ENCODE measurements at places on chromosomes 5 and 9.
A peak's percentile ranks its signal among the peaks of the same experiment; 100 is the strongest.

- H3K27ac ChIP-seq: peak overlapping the region; percentile 77
- H3K4me3 ChIP-seq: peak overlapping the region; percentile 9
- no peak for DNase-seq
- no peaks in the 10 kb centered on the region for H3K27me3 ChIP-seq
Measured at GRCh38 chr9:127809540-127810377, 7.1 kb downstream of the FPGS start.

GRCh38 chr5:364497-364896 lies 43.0 kb downstream of the AHRR start:
- no peak overlapping the region for H3K27ac ChIP-seq
- no peak for DNase-seq
- H3K36me3 ChIP-seq: no peaks in the 10 kb centered on the region
- no peak overlapping the region for H3K4me3 ChIP-seq

DNA sequence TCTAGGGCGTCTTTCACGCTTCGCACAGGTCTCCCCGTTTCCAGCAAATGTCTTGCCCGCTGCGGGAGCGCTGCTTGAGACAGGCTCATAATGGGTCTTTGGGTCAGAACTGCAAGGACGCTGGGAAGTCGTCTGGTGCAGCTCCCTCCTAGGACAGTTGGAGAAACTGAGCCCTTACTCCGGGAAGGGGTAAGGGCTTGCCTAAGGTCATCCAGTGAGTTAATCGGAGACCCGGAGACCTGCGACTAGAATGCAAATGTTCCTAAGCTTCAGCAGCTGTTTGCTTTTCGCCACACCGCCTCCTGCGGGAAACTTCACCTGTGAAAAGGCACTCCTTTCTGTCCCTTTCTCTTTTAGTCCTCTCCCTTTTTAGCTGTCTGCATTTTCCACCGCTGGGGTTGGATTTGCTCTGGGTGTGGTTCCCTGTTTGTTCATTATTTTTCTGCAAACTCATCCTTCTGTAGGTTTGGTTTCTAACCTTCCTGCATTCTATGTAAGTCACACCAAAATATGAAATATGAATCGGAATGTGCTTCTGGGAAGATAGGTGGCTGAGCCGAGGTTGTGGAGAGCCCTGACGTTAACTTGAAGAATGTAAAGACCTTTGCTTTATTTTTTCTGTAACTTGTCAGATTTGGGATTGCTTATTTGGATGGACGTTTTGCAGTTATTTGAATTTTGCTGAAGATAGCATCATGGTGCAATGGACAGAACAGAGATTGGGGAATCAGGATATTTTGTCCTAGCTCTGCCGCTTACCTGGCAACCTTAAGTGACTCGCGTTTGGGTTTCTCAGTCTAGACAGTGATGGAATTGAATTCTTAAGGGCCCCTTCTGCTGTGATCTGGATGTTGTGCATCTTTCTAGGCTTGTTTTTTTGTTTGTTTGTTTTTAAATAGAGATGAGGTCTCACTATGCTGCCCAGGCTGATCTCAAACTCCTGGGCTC lies 909 bp downstream of the SLC36A1 start:
- H3K4me1 ChIP-seq: peaks cover 10% of the 10 kb centered on the region
- peak overlapping the region; percentile 79 for H3K4me3 ChIP-seq
- H3K27ac ChIP-seq: peak overlapping the region; percentile 69

DNA sequence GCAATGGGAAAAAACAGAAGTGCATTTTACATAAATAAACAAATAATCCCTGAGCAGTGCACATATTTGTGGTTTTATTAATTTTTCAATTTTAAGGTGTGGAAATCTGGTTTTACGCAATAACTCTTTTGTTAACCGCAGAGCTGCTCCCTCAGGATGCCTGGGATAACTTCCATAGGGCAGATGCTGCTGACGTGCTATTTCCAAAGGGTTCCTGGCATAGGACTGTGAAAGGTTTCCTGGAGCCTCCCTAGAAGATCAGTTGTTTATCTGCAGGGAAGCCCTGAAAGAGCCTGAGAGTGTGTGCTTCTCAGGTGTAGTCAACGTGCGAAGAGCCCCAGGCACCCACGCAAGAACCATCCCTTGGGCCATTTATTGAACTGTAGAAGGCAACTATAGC lies 443.5 kb downstream of the PLK2 start:
- no peak overlapping the region for H3K4me3 ChIP-seq
- H3K36me3 ChIP-seq: no peaks in the 10 kb centered on the region
- no peak overlapping the region for H3K27ac ChIP-seq
- no peak for DNase-seq

- H3K27ac ChIP-seq: no peak overlapping the region
- peaks cover 4% of the 10 kb centered on the region for H3K27me3 ChIP-seq
- no peak overlapping the region for H3K4me3 ChIP-seq
- H3K4me1 ChIP-seq: peaks cover 8% of the 10 kb centered on the region
- H3K36me3 ChIP-seq: no peaks in the 10 kb centered on the region
- no peak for DNase-seq
Measured at GRCh38 chr5:1643651-1644392, 120.1 kb upstream of the LPCAT1 start.

GRCh38 chr5:159489779-159490178 lies 159.5 kb upstream of the IL12B start:
- H3K27ac ChIP-seq: no peak overlapping the region
- no peak for DNase-seq
- H3K36me3 ChIP-seq: no peaks in the 10 kb centered on the region
- H3K27me3 ChIP-seq: no peaks in the 10 kb centered on the region
- no peaks in the 10 kb centered on the region for H3K4me1 ChIP-seq

- H3K4me1 ChIP-seq: no peaks in the 10 kb centered on the region
- DNase-seq: no peak
- H3K27ac ChIP-seq: no peak overlapping the region
- no peaks in the 10 kb centered on the region for H3K27me3 ChIP-seq
- H3K4me3 ChIP-seq: no peak overlapping the region
- no peaks in the 10 kb centered on the region for H3K36me3 ChIP-seq
Measured at GRCh38 chr5:42875211-42875610, 63.5 kb upstream of the SELENOP start.

- H3K27ac ChIP-seq: peak overlapping the region; percentile 12
- no peaks in the 10 kb centered on the region for H3K36me3 ChIP-seq
- H3K4me3 ChIP-seq: no peak overlapping the region
- no peaks in the 10 kb centered on the region for H3K27me3 ChIP-seq
- no peak for DNase-seq
Measured at GRCh38 chr5:112685386-112685785, 52.3 kb upstream of the APC start.

GRCh38 chr5:110043025-110043424 lies 353.3 kb downstream of the MAN2A1 start:
- H3K36me3 ChIP-seq: no peaks in the 10 kb centered on the region
- no peak overlapping the region for H3K27ac ChIP-seq
- DNase-seq: no peak
- no peak overlapping the region for H3K4me3 ChIP-seq
- H3K4me1 ChIP-seq: no peaks in the 10 kb centered on the region

DNA sequence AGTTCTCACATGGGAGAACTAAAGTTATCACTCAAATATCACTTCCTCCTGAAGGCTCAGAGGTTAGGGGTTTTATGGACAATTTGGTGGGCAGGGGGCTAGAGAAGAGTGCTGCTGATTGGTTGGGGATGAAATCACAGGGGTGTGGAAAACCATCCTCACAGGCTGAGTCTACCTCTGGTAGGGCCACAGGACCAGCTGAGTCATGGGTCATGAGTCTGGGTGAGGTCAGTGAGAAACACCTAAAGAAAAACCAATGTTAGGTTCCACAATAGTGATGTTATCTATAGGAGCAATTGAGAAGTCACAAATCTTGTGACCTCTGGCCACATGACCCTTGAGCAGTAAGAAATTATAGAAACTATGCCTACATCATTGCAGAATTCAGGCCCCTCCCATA lies 203.3 kb upstream of the TARS1 start:
- no peak overlapping the region for H3K4me3 ChIP-seq
- no peaks in the 10 kb centered on the region for H3K36me3 ChIP-seq
- no peaks in the 10 kb centered on the region for H3K27me3 ChIP-seq
- H3K4me1 ChIP-seq: no peaks in the 10 kb centered on the region
- H3K27ac ChIP-seq: no peak overlapping the region
- no peak for DNase-seq

- H3K27ac ChIP-seq: no peak overlapping the region
- no peak overlapping the region for H3K4me3 ChIP-seq
- H3K36me3 ChIP-seq: no peaks in the 10 kb centered on the region
- DNase-seq: no peak
- no peaks in the 10 kb centered on the region for H3K27me3 ChIP-seq
Measured at GRCh38 chr9:110707419-110707818, 38.8 kb downstream of the MUSK start.

- H3K36me3 ChIP-seq: no peaks in the 10 kb centered on the region
- no peak overlapping the region for H3K27ac ChIP-seq
- no peak overlapping the region for H3K4me3 ChIP-seq
- no peak for DNase-seq
Measured at GRCh38 chr5:127867022-127867783, 164.0 kb downstream of the CCDC192 start.

- H3K4me3 ChIP-seq: no peak overlapping the region
- H3K27me3 ChIP-seq: no peaks in the 10 kb centered on the region
- H3K27ac ChIP-seq: no peak overlapping the region
- no peaks in the 10 kb centered on the region for H3K36me3 ChIP-seq
- H3K4me1 ChIP-seq: no peaks in the 10 kb centered on the region
Measured at GRCh38 chr5:163033656-163034055, 403.7 kb upstream of the CCNG1 start.

DNA sequence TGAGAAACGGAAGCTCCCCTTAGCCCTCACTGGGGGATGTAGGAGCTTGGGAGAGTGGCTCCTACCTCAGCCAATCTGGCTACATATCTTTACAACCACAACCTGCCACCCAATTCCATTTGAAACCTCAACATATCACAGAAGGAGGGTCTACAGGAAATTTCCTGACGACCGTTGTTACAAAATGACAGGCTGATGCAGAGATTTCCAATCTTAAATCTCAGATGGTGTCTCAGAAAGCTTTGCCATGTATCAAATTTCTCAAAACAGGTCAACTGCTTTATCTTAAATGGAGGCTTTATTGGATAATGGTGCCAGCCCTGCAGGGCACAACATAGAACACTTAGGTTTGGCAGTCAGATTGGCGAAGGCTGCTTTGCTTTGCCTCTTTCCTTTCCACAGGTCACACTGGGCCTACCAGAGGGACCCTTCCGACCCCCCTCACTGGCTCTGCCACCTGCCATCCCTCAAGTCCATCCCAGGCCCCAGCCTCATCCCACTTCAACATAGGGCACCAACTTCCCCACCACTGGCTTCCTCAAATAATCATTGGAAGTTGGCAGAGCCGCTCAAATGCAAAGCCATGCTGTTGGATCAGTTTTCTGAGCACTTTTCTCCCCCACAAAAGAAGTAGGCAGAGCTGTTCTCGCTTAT lies 11.1 kb upstream of the SPATA31E1 start:
- H3K27me3 ChIP-seq: no peaks in the 10 kb centered on the region
- no peaks in the 10 kb centered on the region for H3K4me1 ChIP-seq
- no peaks in the 10 kb centered on the region for H3K36me3 ChIP-seq
- DNase-seq: no peak
- no peak overlapping the region for H3K27ac ChIP-seq
- no peak overlapping the region for H3K4me3 ChIP-seq

- no peaks in the 10 kb centered on the region for H3K27me3 ChIP-seq
- no peak for DNase-seq
- H3K4me3 ChIP-seq: no peak overlapping the region
Measured at GRCh38 chr5:113020461-113021273, 44.1 kb downstream of the DCP2 start.

DNA sequence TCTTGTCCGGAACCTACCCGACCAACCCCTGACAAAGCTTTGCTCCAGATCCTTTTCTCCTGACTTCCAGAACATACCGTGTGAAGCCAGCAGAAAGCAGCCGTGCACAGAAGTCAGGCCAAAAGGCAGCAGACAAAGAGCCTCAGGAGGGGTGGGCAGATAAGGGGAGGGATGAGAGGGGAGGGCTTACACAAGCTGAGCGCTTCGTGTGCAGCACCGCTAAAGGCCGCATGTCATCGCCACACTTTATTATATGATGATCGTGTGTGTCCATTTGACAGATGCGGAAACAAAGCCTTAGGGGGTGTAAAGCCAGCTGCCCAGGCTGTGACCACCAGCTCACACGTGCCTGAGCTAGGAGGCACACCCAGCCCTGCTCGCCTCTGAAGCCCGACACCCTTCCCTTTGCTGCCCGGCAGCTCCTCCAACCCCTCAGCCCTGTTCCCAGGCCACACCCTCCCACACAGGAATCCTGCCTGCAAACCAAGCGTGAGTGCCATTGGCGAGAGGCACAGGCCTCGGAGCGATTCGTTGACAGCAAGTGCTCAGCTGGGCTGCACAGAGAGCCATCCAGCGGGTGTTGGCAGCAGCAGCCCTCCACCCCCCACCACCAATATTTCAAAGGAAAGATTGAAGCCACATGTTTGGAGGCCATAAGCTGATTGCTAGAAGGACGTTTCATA lies 170.5 kb upstream of the SMIM23 start:
- H3K27me3 ChIP-seq: no peaks in the 10 kb centered on the region
- no peaks in the 10 kb centered on the region for H3K36me3 ChIP-seq
- DNase-seq: no peak
- no peaks in the 10 kb centered on the region for H3K4me1 ChIP-seq
- H3K4me3 ChIP-seq: no peak overlapping the region

GRCh38 chr9:99211746-99212145 lies 10.0 kb downstream of the ALG2 start:
- DNase-seq: no peak
- H3K4me1 ChIP-seq: no peaks in the 10 kb centered on the region
- H3K36me3 ChIP-seq: no peaks in the 10 kb centered on the region

- no peak for DNase-seq
- no peaks in the 10 kb centered on the region for H3K36me3 ChIP-seq
- no peak overlapping the region for H3K27ac ChIP-seq
Measured at GRCh38 chr5:124438903-124439281, 307.5 kb downstream of the ZNF608 start.

DNA sequence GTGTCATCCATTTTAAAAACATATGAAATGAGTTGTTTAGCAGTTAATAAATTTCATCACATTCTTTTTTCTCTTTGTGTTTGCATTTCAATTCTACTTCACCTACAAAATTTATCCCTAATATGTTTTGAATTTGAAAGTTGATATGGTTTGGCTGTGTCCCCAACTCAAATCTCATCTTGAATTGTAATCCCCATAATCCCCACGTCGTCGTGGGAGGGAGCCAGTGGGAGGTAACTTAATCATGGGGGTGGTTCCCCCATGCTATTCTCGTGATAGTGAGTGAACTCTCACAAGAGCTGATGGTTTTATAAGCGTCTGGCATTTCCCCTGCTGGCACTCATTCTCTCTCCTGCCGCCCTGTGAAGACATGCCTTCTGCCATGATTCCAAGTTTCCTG lies 200.1 kb downstream of the EPB41L4A start:
- H3K36me3 ChIP-seq: no peaks in the 10 kb centered on the region
- H3K4me3 ChIP-seq: no peak overlapping the region
- H3K27ac ChIP-seq: no peak overlapping the region
- no peak for DNase-seq
